ENCODE measurements at places on chromosomes 11 and 22.
A peak's percentile ranks its signal among the peaks of the same experiment; 100 is the strongest.

DNA sequence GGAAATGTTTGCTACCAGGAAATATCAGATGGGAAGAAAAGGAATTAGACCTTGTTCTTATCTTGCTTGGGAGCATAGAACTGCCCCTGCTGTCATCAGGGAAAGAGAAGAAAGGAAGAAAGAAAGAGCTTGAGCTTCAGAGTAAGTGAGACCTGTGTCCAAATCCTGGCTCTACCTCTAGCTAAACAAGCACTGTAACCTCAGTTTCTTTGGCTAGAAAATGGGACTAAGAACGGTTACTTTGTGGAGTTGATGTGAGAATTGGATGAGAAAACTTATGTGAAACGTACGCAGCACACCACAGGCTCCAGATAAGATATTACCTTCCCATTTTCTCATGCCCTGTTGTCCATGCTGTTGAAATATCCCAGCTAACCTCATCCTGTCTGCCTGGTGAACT lies 57.1 kb upstream of the CREB3L1 start:
- no peak for DNase-seq

GRCh38 chr11:71425860-71426259 lies 22.3 kb downstream of the DHCR7 start:
- peak; percentile 13 for DNase-seq

GRCh38 chr22:28759861-28760560 lies 12.5 kb upstream of the CCDC117 start:
- DNase-seq, result no peak

GRCh38 chr11:122209619-122210366 lies 93.8 kb upstream of the BLID start:
- DNase-seq, result no peak

DNA sequence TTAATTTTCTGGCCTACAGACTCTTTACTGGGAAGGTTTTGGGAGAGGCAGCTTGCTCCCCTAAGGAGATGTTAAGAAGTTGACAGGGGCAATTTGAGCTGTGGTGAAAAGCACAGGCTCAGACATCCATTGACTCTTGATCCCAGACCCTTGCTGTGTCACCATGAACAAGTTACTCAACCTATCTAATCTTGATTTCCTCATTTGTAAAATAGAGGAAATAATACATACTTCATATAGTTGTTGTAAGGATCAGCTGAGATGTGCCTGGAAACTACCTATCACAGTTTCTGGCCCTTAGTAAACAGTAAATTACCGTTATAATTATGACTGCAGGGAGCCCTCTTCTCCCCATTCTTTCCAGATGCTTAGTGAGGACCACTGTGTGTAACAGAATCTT lies 16.6 kb upstream of the SCGB1D4 start:
- DNase-seq, result no peak

DNA sequence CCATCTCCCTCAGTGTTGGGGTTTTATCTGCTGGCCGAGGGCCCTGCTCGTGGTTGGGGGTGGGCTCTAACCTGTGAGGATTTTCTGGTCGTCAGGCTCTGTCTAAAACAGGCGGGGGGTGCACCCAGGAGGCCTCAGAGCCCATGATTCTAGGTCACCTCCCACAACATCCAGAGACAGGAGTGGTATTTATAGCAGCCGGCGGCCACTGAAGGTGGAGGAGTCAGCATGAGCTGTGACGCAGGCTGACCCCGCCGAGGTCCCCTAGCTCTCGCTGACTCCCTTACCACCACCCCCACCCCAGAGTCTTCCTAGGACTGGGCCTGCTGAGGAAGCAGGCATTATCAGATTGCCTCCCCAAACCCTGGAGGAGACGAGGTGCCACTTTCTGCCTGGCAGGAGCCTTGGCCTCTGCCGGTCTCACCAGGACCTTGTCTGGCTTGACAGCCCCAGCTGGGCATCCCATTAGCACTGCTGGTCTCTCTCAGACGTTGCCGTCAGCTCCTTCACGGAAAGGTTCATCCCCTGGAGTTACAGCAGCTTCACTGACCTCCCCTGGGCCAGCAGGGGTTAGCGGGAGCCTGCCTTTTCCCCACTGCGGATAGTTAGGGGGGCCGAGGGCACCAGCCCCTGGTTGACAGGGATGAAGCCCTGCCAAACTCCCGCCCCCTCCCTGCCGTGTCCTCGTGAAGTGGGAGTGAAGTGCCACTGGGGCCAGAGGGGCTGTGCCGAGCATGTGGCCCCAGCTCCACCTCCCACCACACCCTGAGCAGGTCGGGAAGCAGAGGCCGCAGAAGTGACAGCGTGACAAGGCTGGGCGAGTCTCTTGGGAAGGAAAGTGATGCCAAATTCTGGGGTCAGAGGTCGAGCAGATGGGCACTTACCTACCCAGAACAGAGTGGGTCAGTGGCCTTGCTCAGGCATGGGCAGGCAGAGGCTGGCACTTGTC lies 26.5 kb downstream of the DAGLA start:
- DNase-seq, result no peak

GRCh38 chr22:42280836-42281235 lies 10.4 kb upstream of the TCF20 start:
- no peak for DNase-seq

- no peak for DNase-seq
These were observed 20.9 kb downstream of the ST14 start for GRCh38 chr11:130180491-130180890.

DNA sequence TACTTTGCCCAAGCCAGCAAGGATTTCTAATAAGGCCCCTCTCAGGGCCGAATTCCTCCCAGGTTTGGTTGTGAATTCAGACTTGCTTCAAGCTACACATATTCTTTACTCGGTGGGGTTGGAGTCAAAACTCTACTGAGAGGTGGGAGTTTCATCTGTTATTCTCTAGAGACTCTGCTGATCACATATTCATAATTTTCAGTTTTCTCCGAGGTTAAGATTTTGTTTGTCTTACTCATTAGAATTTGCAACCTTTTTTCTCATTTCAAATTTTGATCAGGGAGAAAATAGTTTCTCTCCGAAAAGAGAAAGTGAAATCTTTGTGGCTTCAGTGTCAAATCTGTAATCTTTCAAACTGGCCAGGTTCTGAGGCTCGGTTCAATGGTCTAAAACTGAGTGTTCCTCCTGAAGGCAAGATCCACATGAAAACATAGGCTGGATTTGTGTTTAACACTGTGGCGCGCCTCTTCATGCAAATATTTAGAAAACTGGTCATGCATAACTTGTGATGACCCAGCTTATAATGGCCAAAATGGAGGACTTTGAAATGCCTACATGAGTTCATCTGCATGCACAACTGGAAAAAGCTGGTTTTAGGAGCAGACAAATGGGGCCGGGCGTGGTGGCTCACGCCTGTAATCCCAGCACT lies 21.5 kb upstream of the GSTP1 start:
- DNase-seq, result no peak

DNA sequence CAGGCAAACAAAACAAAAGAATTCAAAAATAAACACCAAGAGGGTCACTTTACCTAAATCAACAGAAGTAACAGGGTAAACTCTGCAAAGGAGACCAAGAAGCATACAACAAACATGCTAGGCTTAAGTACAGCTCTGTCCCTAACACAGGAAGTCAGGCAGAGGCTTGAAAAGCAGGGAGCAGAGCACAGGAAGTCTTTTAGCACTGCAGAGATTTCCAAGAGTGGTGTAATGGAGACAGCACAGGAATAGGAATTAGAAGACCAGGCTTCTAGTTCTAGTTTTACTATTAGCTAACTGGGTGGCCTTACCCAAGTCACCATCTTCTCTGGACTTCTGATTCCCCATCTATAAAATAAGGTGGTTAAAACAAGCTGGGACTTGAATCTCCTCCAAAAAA lies 1.9 kb downstream of the RBFOX2 start:
- no peak for DNase-seq

DNA sequence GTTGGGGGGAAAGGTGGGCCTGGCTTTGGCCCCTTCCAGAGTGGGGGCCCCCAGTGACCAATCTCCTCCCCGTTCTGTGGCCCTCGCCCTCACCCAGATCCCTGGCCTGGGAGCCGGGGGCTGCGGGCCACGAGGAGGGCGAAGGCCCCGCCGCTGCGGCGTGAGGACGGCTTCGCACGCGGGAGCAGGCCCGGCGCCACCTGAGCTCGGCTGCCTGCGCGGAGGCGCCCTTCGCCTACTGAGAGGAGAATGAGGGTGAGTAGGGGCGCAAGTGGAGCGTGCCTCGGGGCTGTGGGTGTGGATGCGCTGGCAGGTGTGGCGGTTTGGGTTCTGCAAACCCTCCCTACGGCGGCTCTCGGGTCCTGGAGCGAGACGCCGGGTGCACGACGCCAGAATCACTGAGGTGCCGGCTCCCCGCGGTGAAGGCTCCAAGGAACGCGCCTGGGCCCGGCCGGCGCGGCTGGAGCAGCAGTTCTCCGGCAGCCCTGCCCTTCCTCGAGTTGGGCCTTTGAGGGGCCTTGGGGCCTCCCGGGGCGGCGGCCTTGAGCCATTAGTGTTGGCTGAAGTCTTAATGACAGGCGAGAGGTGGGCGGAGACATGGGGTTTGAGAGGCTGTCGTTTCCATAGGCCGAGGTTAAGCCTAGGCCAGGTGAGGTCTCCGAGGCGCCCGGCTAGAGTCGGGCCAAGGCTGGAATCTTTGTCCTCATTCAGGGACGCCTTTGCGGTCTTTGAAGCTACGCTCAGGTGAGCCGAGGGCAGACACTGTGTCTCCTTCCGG lies 65.3 kb downstream of the CTTN start:
- no peak for DNase-seq

GRCh38 chr11:68695531-68695930 lies 11.2 kb downstream of the GAL start:
- DNase-seq, result no peak

- DNase-seq, result no peak
These were observed 390 bp upstream of the CKAP5 start for GRCh38 chr11:46846510-46846830.

DNA sequence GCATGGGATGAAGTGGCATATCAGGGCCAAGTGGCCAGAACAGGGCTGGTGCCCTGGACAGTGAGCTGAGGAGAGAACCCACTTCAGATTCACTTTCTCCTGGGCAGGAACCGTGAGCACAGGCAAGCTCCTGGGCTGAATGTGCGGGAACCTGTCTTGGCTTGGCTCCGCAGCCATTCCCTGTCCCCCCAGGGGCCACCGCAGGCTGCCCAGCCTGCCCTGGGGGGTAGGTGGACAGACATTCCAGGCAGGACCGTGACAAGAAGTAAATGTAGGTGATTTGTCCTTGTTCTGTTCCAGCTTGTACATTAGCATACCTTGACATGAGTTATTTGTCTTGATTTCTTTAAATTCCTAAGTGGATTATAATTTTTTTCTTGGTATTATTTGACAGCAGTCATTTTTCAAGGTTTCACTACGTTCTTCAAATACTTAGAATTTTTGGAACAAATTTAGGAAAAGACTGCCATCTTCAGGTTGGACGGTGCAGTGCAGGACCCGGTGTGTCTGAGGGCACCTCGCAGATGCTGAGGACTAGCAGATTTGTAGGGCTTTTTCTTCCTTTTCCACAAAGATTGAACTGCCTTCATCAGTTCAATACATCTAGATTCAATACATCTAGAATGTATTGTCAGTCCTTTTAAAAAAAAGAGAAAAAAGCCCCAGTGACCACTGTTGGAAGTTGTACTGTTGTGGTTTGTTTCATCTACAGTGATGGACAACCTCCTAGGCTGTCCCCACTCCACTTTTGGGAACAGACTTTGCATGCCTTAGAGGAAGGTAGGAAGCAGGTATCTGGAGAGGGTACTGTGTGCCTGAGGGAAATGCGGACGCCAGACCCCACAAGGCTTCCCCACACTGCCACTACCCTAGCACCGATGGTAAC lies 115.1 kb upstream of the RASSF10 start:
- peak; percentile 77 for DNase-seq

GRCh38 chr22:26631282-26631681 lies 9.5 kb downstream of the CRYBA4 start:
- DNase-seq, result no peak

GRCh38 chr11:2752923-2753322 lies 53.1 kb upstream of the KCNQ1OT1 start:
- DNase-seq, result no peak

- no peak for DNase-seq
These were observed 9.8 kb downstream of the APOL5 start for GRCh38 chr22:35727436-35727835.

- peak; percentile 2 for DNase-seq
These were observed 857.0 kb downstream of the KCNA4 start for GRCh38 chr11:29159552-29160465.

GRCh38 chr11:29184939-29185890 lies 831.6 kb downstream of the KCNA4 start:
- DNase-seq, result no peak

- no peak for DNase-seq
These were observed 3.5 kb downstream of the IFT27 start for GRCh38 chr22:36772451-36772850.

DNA sequence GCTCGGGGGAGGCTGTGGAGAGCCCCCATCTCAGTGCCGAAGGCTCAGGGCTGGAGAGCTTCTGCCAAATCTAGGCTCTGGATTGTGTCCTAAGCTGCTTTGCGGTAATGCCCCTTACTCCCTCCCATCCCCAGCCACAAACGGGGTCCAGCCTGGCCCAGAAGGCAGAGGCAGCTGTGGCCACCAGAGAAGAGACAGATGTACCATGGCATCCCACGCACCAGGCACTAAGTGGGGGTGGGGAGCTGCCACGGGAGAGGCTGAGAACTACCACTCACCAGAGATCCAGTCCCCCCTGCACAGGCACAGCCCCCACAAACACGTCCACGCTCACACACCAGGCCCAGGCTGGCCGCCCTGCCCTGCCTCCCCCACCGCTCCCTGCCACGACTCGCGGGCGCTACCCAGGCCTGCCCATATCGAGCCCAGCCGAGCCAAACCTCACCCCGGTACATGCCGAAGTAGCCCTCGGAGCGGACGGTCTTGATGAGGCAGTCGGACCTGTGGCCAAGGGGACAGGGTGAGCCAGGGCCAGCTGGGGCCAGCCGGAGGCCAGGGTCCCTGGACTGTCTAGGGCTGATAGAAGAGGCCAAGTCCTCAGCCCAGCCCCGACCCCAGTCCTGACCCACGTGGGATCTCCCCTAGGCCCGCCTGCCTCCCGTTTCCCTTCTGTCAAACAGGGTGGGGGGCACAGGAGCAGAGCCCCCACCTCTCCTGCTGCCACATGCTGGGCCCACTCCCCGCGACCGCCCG lies 3.9 kb downstream of the SLC25A22 start:
- DNase-seq, result no peak

DNA sequence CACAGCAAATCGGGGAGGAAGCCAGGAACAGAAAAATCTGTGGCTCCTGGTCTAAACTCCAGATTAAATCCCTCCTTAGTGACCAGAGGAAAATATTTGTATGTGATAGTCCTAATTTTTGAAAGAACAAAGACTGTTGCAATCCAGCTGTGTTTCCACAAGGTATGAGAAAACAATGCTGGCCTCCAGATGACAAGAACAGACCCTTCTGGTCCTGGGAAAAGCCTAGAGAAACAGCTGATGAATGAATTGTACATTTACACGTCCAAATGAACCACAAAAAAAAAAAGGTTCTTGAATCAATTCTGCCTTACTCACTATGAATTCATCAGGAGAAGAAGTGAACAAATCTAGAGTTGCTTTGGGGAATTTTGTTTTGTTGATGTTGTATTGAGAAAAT lies 63.7 kb downstream of the ETS1 start:
- DNase-seq, result no peak

DNA sequence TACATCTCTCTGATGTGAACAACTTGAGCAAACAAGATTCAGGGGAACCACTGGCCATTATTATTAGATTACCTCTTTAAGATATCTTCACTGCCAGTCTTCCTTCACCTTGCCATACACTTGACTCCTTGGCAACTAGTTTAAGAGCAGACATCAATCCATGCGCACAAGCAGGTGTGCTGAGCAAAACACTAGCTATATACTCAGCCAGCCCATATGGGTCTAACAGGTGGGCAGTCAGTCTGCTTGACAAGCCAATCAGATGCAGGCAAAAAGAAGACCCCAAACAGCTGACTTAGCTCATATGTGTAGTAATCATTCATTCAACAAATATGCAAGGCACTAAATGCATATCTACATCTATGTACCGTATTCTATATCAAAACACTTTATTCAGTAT lies 101.2 kb downstream of the SIK3 start:
- no peak for DNase-seq

All from activated CD4-positive, alpha-beta T cell treated with anti-CD3 and anti-CD28 coated beads for 48 hours (primary cell).